Sciatic nerve (tissue), 2 donors: ENCODE measurements at places on chromosomes 2 and 18. TPM values are rescaled to one million over a fixed set of nuclear protein-coding genes. Genes with fewer than 3 reads are reported as not detected.

DNA sequence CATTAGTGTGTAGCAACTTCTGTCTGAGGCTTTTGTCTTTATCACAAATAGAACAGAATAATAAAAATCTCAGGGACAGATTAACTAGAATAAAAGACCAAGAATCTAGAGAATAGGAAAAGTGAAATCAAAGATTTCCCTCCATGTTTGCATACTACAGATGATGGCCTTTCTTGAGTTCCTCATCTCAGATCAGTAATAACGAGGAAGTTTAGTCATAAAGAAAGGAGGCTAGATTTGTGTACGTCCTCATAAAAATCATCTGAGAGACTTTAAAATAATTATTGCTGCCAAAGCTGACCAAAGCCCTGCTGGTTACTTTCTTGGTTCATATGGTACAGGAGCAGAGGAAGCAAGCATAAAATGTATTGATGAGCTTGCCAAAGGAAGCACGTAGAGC lies 117.3 kb downstream of the MIB1 start:
- DNase-seq = no peak

- no peak for DNase-seq
Measured at GRCh38 chr2:47798631-47799030, 15.7 kb downstream of the MSH6 start.

DNA sequence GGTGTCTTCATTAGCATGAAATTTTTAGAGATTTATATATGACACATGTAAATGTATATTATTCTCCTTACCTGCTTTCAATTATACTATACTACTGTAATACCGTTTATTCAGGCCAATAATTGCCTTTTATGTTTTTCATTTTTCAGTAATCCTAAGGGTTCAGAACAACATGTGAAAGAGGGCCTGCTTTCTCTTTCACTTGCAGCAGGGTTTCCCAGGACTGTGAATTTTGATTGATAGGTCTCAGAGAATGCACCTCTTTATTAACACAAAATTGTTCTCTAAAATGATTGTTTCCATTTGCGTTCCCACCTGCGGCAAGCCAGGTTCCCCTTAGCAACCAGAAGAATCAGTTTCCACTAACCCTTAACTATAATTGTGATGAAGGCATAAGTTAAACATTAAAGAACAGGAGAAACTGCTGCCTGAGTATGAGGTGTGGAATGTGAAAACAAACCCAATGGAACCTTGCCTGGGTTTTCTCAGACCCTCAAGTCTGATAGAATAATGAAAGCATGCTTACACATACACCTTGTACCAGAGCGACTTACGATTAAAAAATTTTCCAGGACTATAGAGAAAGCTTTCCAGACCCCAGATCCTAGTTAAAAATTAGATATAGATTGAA lies 1591.2 kb upstream of the LRRTM1 start:
- no peak for DNase-seq

- DNase-seq = no peak
Measured at GRCh38 chr2:227447606-227448005, 24.4 kb upstream of the AGFG1 start.

- no peak for DNase-seq
Measured at GRCh38 chr2:27909901-27910300, 19.4 kb downstream of the BABAM2 start.

DNA sequence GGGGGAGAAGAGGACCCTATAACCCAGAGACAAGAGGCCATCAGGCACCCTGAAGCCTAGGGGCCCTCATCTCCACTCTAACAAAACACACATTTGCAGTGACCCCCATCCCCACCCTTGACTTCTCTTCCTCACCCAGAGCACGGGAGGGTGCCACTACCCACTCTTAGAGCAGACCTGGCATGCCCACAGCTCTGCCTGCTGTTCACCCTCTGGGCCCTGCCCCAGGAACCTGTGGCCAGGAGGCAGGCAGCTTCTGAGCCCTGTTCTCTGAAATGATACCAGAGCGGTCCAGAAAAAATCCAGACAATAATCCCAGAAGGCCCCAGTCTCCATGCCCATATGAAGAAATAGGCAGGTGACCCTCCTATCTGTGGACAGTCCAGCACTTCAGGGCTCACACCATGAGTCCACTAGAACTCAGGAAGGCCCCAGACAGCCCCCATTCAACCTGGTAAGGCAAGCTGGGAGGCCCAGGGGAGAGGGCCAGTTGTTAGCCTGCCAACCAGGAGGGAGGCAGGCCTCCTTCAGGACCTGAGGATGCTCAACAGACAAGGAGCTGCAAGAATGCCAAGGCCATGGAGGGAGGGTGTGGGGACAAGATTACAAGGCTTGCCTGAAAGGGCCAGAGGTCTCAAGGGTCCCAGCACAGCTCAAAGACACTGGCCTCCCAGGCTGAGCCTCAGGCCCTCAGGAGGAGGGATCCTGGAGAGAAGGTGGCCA lies 75.0 kb downstream of the TNS1 start:
- no peak for DNase-seq

DNA sequence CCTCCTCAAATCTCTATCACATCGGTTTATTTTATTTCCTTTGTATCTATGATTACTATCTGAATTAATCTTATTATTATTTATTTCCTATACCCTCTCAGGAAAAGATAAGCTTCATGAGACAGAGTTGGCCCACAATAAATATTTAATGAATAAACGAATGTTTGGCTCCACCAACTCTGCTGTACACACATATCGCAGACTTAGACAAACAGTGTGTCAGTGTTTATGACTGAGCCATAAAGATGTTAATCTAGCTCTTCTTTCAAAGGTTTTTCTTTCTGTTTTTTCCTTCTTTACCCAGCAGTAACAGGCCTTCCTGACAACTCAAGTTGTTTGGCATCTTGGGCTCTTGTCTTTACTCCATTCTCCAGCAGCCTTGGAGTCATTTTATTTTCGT lies 329.5 kb downstream of the CDH2 start:
- no peak for DNase-seq

- DNase-seq = no peak
Measured at GRCh38 chr2:236761358-236761757, 191.7 kb downstream of the ACKR3 start.

DNA sequence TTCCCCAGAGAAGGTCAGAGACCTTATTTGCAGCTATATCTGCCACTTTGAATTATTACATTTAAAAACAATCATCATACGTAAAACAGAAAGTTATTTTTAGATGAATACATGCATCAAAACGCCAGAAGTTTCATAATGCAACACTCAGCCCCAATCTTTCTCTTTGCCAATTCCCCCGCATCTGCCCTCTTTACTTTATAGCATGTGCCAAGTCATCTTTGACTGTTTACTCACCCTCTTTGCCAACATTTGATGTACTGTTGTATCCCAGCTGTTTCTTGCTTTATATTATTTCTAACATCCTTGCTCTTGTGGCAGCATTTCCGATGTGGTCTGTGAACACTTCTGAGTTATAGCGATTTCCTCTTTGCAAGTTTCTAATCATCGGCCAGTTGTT lies 86.2 kb downstream of the CRIM1 start:
- no peak for DNase-seq

GRCh38 chr18:9704233-9705118 lies 3.6 kb upstream of the RAB31 start:
- DNase-seq = no peak

DNA sequence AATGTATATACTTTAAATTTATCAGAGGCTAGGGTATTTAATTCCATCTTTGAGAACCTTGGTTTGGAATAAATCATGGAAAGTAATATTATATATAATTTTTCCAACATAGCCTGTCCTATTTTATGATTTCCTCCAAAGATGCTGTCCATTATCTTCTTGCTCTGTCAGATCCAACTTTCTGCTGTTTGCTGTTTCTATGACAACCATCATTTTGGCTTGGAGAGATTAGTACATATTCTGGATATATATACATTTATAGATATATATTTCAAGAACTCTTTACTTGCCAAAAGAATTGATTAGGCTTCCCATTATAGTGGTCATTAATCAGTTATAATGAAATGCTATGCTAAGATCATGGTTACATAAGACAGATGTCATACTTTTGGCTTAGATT lies 31.3 kb downstream of the CSRNP3 start:
- no peak for DNase-seq

Gene CNDP1
- 0.31 TPM for total RNA-seq

Gene C1QL2
- not detected for total RNA-seq

Gene EIF4E2
- total RNA-seq = 41.0 TPM
